ENCODE measurements at places on chromosomes 11 and 22.

DNA sequence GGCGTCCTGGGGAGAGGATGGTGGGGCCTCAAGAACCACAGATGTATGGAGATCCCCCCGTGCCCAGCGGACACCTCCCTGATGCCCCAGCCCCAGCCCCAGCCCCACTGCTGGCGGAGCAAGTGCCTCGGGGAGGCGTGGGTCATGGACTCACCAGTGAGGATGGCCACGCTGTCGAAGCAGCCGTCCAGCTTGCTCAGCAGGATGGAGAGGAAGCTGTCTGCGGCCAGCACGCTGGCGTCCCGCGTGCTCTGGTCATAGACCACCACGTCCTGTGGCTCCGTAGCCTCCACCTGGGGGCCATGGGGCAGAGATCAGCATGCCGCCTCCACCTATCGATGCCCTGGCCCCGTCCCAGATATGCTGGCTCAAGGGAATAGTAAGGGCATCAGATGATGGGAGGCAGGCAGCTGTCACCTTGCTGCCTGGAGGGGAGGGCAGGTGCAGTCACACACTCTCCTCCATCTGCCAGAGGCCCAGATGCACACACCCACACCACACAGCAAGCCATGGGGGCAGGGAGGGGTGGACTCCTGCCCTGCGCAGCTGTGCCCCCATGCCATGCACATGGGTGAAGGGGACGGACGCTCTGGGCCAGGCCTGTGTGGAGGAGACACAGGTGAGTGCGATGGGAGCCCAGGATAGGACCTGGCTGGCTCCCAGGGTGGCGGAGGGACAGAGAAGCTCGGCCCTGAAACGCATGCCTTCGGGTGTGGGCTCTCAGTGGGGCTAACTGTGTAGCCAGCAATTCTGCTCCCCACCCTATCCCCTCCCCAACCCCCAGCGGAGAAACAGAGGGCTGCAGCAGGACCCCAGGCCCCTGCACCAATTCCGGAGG lies 8.2 kb downstream of the DUSP8 start:
- no peak for DNase-seq

GRCh38 chr11:108253176-108253575 lies 30.3 kb downstream of the ATM start:
- DNase-seq: peak; percentile 39

DNA sequence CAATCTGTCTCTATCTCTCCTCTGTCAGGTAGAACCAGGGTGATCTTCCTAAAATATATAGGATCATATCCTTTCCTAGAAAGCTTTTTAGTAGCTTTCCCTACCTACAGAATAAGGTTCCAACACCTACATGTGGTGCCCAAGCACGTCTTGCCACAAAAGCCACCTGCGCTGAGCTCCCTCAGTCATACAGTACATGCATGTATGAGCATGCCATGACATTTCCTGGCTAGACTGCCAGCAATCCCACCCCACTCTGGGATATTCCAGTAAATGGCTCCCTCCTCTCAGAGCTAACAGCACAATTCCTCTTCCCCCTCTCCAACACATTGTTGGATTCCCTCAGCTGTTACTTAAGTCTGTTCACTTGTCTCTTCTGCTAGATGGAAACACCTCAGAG lies 398.0 kb downstream of the TENM4 start:
- no peak for DNase-seq

DNA sequence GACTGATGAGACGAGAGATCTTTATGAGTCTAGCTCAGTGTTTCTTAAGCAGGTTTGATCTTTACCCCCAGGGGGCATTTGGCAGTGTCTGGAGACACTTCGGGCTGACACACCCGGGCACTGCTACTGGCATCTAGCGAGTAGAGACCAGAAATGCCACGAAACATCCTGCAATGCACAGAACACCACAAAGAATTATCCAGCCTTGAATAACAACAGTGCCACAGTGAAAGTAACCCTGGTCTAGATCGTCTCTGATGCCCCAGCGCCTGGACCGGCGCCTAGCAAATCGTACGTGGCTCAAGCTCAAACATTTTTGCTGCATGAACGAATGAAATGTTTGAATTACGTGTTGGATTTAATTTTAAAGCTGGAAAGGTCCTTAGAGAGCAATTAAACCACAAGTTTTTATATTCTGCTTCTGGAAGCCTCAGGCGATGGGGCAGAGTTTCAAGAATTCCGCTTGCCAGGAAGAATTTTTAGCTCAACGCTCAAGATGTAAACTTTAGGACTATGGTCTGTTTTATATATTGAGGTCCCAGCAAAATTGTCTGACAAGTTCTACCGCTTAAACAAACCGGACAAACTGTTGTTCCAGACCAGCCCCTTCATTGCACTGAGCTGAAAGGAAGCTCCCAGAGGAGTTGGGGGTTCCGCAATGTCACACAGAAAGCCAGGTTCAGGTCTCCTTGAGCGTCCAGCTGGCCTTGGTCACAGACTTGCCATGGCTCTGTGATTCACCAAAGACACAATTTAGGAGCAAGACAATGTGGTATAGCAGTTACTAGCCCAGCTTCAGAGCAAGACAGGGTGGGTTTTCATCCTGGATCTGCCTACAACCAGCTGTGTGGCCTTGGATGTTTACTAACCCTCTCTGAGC lies 44.2 kb upstream of the SMTN start:
- DNase-seq: peak; percentile 81

DNA sequence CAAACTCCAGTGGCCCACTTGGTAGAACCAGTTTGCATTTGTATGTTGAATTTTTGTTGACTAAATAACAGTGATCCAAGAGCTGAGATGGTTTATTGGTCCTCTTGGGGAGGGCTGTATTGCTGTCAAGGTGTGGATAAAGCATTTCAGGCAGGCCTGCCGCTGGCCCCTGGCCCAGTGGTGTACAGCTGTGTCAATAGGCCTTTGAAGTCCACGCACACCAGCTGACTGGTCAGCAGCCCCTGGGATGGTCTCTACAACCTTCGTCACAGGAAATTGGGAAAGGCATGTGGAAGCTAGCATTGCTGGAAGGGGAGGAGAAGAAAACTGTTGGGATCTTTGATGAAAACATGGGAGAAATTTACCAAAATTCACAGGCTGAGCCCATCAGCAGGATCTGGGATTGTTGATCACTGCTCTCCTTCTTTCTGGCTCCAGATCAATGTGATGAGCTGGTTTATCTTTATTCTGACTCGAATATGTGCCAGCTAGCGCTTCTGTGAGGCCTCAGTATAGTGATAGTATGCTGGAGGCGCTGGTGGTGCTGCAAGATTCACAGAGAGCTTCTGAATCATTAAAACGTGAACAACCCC lies 12.5 kb upstream of the E2F8 start:
- DNase-seq: no peak

DNA sequence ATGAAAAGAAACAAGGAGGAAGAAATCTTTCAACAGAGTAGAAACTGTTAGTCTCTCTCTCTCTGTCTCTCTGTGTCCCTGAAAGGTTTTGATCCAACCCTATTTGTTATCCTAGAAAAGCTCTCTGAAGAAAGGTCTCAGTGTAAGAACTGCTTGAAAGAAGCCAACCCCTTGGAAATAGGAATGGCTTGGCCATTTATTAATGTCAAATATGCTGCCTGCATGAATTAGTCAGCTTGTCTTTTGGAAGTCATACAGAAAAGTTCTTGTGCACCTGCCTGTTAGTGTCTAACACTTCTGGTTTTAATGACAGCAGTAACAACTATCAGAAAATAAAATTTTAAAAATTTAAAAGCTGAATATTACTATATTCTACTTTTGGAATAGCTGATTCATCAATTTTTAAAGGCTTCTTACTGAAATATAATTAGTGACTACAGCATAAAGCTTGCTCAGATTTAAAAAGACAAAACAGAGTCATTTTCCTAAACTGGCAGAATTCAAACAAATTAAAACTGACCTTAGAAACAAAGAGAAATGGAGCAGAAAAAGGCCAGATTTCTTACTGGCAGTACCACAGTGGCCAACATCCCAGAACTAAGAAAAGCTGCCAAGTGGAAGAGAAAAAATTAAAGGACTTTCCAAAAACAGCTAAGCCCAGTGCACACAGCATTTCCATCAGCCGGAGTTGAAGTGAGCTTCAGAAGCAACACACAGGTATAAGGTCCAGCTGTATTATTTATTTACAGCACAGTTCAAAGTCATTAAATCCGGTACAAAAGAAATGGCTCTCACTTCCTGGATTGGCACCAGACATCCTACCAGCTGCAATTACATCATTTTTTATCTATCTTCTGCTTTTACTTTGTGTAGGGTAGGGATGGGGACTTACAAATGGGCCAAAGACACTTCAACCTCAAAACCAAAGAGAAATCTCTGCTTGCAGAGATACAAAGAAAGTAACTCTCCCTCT lies 76.3 kb downstream of the PRCP start:
- no peak for DNase-seq

DNA sequence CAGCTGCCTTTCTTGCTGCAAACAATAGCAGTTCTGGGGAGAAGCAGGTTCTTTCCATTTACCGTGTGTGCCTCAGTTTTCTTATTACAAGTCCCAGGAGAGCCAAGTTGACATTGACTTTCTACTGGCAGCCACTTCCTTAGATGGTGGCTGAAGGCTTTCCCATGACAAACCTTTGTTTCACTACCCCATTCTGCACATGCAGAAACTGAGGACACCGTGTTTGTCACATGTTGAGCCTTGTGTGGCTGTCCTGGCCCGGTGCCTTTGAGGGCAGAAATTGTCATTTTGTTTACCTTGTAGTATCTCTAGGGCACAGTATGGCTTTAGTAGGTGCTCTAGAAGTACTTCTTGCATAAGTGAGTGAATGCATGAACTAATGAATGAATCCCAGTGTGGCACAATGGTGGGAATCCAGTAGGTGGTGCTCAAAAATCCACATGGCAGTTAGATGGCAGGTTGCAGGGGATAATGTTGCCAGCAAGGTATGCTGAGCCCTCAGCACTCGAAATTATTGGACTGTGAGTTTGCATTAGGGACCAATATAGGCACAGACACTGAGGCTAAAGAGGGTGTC lies 101.6 kb downstream of the CSNK2A3 start:
- no peak for DNase-seq

GRCh38 chr11:66701432-66702240 lies 23.9 kb upstream of the RBM4B start:
- no peak for DNase-seq

- peak; percentile 27 for DNase-seq
Observed at GRCh38 chr11:62974848-62975522, 9.8 kb downstream of the SLC22A6 start.

- DNase-seq: no peak
Observed at GRCh38 chr11:32861850-32862577, 30.6 kb upstream of the QSER1 start.

- peak; percentile 79 for DNase-seq
Observed at GRCh38 chr11:112024773-112025678, at the start of gene DLAT. Gene DLAT, plus strand, starts transcription at chr11:112025408. Its CDS starts 65 bp downstream, at chr11:112025473.

- peak; percentile 27 for DNase-seq
Observed at GRCh38 chr22:42560781-42561180, 7.0 kb downstream of the SERHL2 start.

- no peak for DNase-seq
Observed at GRCh38 chr22:25048071-25048470, 95.6 kb downstream of the KIAA1671 start.

DNA sequence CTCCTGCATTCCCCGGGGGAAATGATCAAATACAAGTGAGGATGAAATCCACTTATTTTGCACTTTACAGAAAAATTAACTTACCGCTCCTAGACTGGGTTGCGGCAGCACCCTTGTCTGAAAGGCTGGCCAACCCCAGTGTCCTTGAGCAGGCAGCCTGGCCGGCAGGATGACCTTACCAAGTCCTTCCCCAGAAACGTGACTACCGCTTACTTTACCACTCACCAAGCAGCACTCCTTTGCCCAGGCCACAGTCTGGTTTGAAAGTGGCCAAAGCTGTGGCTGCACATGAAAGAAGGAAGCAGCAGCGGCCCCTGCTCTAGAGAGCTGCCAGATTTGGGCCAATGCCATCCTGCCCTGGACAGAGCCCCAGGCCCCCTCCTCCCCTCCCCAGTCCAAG lies 20.3 kb downstream of the MYH9 start:
- no peak for DNase-seq

- no peak for DNase-seq
Observed at GRCh38 chr11:93166862-93167261, 30.9 kb downstream of the SLC36A4 start.

DNA sequence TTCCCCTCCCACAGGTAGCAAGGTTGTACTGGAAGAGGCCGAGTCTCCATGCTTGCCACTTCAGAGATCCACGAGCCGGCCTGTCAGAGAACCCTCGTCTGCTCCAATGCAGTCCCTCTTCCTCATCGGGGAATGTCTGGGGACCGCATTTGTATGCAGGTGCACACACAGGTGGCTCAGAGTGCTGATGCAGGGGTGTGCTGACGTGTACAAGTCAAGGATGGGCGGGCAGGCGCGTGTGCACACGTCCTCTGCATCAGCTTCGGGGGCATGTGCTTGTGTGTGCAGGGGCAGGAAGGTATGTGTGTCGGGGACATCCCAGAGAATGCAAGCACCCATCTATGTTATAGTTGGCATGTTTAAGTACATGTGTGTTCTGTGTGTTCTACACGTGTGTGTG lies 49.4 kb downstream of the ELFN2 start:
- no peak for DNase-seq

- DNase-seq: peak; percentile 62
Observed at GRCh38 chr11:113730887-113731726, 25.0 kb upstream of the TMPRSS5 start.

- no peak for DNase-seq
Observed at GRCh38 chr11:70167723-70168404, 35.2 kb upstream of the FADD start.

- DNase-seq: no peak
Observed at GRCh38 chr11:90639461-90639993, 416.7 kb upstream of the CHORDC1 start.

DNA sequence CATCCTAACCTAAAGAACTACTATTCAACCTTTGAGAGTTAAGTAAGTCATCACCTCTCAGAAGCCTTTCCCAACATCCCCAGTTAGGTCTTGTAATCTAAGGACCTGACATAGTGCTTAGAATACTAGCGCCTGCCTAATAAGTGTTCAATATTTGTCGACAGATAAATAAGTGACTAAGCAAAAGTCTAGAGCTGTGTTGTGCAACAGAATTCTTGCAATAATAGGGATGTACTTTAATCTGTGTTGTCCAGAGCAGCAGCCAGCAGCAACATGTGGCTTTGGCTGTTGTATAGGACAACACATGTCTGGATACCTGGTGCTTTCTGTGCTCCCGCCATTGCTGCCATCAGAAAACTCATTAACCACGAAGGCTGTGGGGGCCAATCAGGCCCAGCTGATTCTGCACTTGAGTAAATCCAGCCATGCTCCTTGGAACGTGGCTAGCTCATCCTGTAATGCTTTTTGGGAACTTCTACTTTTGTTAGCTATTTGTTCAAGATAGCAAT lies 66.8 kb upstream of the NTM start:
- no peak for DNase-seq

Data from EL (cell line).